ENCODE measurements at places on chromosomes 2 and 18. TPM values are rescaled to one million over a fixed set of nuclear protein-coding genes. Genes with fewer than 3 reads are reported as not detected.

DNA sequence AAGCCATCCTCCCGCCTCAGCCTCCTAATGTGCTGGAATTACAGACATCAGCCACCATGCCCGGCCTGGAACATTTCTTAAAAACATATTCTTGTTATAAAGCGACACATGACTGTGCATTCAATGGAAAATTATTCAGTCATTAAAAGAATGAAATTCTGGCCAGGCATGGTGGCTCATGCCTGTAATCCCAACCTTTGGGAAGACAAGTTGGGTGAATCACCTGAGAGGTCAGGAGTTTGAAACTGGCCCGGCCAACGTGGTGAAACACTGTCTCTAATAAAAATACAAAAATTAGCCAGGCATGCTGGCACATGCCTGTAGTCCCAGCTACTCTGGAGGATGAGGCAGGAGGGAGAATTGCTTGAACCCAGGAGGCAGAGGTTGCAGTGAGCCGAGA is 21.6 kb upstream of the RPRD1A start:
- no peak for DNase-seq

GRCh38 chr2:233084488-233084887 is 24.3 kb downstream of the INPP5D start:
- DNase-seq: no peak

GRCh38 chr2:33859811-33860461 is 260.8 kb upstream of the FAM98A start:
- DNase-seq: no peak

- DNase-seq: no peak
These were observed 99.5 kb downstream of the TNS1 start for GRCh38 chr2:217903142-217903858.

CDH2 gene
- total RNA-seq: 53.8 TPM

GRCh38 chr2:68800027-68800401 is 65.4 kb downstream of the ARHGAP25 start:
- DNase-seq: no peak

DNA sequence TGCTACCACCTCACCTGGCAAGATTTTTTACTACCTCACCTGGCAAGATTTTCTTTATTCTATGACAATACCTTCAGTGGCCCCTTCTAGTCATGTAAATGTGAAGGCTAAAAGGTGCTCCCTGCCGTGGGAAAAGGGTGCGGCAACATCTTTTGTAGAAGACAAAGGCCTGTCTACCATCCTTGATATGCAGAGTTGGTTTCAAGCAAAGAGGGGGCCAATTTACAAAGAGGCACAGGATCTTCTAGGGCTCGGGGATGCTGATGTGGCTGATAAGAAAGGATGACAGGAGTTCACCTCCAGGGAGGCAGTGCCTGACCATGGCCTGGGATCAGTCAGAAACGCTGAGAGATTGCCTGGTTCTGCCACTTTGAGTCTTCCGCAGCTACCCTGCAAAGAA is 165.4 kb upstream of the SLC1A4 start:
- DNase-seq: no peak

SP140 gene
- total RNA-seq: 1.7 TPM

DNA sequence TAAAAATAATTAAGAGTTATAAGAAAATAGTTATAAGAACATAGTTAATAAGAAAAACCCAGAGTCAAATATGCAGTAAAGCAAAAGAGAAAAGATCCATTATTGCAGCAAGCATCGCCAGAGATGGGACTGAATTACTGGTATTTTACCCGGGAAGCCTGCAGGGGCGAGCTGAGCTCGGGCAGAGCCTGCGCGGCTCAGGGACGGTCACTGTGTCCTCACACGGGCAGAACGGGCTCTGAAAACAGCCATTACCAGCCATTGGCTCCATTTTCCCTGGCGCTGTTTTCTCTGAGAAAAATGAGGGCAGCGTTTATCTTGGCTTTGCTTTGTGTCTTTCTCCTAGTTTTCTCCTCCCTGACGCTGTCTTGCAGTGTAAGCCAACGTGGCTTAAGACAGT is 95.3 kb upstream of the ALKAL2 start:
- no peak for DNase-seq

IL18RAP gene
- not detected for total RNA-seq

OTX1 gene
- total RNA-seq: 3.3 TPM

SLC9A4 gene
- not detected for total RNA-seq

GRCh38 chr2:217438821-217439220 is 564.0 kb downstream of the TNS1 start:
- no peak for DNase-seq

EGR4 gene
- total RNA-seq: not detected

GPBAR1 gene
- total RNA-seq: 0.63 TPM

DNA sequence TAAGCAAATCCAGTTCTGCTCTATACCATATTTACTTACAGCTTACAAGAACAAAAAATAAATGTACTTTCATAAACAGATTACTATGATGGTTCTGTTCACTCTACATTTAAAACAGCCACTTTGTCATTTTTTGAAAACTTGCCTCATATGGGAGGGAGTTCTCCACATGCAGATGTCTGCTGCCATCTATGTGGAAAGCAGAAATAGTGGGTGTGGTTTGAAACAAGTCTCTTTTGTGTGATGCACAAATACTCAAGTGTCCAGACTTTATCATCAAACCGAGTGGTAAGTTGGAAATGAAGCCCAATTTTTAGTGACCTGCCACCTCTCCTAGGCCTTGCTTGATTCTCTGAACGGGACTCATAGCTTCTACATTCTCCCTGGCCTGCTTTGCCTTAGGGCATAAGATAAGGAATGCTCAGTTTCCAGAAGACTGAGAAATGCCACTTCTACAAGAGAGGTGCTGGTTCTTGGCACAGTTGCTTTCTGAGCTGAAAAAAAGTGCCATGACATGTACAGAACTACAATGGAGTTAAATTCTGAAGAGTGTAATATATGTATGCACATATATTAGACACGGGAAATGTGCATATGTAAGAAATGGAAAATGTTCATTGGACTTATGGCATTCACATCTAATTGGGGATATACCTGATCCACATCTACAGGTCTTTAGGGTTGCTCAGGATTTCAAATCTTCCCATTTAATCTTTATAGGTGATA is 221.0 kb downstream of the SLC8A1 start:
- no peak for DNase-seq

DNA sequence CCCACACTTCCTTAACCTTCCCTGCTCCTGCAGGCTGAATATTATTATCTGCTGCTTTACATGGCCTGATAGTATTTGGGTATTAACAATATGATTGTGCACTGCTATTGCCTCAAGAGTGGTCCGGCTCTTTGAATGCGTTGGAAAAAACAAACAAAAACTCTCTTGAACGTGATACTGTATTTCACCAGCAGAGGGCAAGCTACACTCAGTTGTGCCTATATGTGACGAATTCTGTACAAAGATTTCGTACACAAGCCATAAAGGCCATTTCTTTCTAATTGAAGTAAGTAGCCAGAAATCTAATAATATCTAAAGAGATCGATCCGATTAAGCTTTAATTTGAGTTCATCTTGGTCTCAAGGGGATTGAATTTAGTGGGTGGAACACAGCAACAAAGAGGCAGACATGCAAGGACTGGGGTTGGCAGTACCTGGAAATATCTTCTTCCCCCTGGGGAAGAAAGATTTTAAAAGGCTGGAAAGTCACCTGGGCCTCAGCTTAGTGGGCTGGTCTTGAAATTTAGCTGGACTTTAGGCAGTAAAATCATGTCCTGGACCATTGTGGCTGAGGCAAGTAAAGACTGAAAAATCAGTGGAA is 49.3 kb upstream of the RAB6D start:
- DNase-seq: no peak

RAB10 gene
- total RNA-seq: 136 TPM

MROH2A gene
- total RNA-seq: not detected

GRCh38 chr18:13461936-13462335 is 243.4 kb downstream of the LDLRAD4 start:
- DNase-seq: no peak

- no peak for DNase-seq
These were observed 531.2 kb upstream of the VRK2 start for GRCh38 chr2:57515366-57515765.

All from H1 (cell line).